NCI-H526 (cell line): ENCODE measurements at places on chromosomes 12 and 14.

DNA sequence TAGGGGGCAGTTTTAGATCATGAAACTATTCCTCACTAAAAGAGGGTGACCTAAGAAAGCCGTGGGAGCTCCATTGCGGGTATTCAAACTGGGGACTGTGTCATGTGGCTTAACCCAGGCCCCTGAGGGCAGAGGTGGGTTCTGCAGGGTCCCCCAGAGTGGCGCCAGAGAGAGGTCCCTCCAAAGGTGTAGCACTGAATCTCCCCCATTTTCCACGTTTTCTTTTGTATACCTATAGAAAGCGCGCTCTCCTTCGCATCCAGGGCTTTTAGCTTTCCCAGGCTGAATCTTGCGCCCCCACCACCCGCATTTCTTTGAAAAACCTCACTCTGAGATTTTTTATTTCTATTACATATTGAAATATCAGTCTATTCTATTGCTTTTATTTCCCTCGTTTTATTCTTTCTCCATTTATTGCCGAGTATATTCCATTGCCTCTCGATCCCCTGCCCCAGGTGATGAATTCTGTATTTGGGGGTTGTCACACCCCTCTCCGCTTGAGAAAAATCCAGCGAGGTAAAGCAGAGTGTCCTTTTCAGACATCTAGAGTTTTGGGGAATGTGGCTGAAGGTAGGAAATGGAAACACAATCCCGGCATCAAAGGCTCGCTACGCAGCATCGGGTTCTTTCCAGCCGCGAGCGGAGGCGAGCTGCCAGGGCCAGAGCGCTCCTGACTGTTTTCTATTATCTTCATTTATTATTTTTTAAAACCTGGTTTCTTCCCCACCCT is 870 bp upstream of the HOXC13 start:
- DNase-seq = no peak

- peak; percentile 60 for DNase-seq
Observed at GRCh38 chr12:123655420-123655819, 15.5 kb upstream of the TCTN2 start.

GRCh38 chr12:6435961-6436715 is 8.6 kb upstream of the CD27 start:
- no peak for DNase-seq

DNA sequence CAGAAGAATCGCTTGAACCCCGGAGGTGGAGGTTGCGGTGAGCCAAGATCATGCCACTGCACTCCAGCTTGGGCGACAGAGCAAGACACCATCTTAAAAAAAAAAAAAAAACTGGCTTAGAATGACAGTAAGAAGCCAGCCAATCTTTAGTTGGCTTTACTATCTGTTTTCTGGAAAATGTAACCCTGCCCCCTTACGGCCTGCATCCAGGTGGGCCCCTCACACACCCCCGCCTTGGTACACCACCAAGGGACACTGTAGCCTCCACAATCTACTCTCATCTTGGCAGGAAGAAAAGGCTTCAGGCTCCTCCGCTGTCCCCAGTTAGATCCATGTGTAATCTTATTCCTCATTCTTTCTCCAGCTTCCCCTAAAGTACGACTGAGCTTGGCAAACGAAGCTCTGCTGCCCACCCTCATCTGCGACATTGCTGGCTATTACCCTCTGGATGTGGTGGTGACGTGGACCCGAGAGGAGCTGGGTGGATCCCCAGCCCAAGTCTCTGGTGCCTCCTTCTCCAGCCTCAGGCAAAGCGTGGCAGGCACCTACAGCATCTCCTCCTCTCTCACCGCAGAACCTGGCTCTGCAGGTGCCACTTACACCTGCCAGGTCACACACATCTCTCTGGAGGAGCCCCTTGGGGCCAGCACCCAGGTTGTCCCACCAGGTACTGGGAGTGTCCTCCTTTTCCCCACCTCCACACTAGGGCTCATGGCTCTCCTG is 6.6 kb downstream of the TAPBPL start:
- peak; percentile 47 for DNase-seq

GRCh38 chr12:78612190-78612589 is 252.4 kb upstream of the SYT1 start:
- DNase-seq = no peak

GRCh38 chr12:64631197-64631596 is 20.9 kb downstream of the RASSF3 start:
- DNase-seq = no peak

DNA sequence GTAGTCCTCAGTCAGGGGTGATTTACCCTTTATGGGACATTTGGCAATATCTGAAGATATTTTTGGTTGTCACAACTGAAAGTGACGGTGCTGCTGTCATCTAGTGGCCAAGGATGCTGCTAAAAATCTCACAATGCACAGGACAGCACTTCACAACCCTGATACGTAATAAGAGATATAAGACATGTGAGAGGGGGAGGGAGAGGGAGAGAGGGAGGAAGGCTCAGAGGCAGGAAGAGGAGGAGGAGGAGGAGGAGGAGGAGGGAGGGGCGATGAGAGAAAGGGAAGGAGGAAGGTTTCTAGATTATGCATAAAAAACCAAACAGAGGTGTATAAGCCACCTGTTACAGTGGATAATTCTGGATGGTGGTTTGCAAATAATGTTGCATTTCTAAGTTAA is 14.3 kb downstream of the MYL2 start:
- no peak for DNase-seq

DNA sequence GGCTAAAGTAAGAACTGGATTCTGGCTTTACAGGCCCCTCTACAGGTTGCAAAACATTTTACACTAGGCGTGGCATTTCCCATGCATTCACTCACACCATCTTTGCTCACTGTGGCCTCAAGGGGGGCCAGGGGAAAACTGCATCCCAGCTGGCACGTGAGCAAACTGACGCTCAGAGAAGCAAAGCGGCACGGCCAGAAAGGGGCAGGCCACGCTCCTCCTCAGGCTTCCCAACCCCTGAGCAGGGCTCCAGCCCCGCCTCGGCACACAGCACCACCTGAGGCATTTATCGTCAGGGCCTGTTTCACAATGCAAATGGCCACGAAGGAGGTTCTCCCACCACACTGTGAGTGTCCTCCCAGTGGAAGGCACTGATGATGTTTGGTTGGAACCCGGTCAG is 90.8 kb downstream of the BCL11B start:
- peak; percentile 24 for DNase-seq

GRCh38 chr14:34782031-34782430 is 67.6 kb upstream of the CFL2 start:
- DNase-seq = no peak
